Stimulated activated CD4-positive, alpha-beta T cell treated with anti-CD3 and anti-CD28 coated beads, Interleukin-1b, Interleukin-23, amount 100 ng/mL, for 4 hours (primary cell): ENCODE measurements at places on chromosomes 2 and 18.

- no peak for DNase-seq
These were observed at the start of gene SLC8A1 for GRCh38 chr2:40451918-40452605. Gene SLC8A1, minus strand, starts transcription at chr2:40452090.

DNA sequence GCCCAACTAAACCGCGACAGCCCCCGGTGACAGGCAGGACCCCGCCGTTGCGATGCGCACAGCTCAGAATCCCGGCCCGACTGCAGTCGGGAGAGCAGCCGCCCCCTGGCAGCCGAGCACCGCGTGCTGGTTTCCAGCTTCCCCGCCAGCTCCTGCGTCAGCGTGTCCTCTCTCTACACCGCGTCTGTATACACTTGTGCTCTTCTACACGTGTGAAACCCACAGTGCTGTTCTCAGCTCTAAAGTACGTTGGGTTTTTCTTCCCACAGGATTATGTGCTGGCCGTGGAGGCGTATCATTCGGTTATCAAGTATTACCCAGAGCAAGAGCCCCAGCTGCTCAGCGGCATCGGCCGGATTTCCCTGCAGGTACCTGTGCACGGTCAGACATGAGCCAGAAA lies 54.0 kb downstream of the ADI1 start:
- no peak for DNase-seq

GRCh38 chr18:5434425-5434824 lies 109.4 kb downstream of the EPB41L3 start:
- no peak for DNase-seq

DNA sequence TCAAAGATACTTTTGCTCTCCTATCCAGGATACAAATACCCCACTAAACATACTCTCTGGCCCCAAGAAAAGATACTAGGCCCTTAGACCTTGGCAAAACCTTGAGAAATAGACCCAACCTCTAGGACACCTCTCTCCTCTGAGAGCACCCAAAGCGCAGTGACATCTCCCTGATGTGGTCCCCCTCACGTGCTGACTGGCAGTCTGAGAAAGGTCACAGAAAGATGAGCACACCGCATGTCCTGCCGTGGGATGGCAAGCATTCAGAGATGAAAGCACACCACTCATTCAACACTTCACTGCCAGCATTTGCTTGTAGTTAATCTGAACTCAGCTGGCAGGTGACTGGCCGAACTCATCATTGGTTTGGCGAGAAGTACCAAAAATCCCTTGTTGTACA lies 6.1 kb upstream of the TBC1D8 start:
- no peak for DNase-seq

- DNase-seq, result no peak
These were observed 11.3 kb upstream of the SUMO1 start for GRCh38 chr2:202249521-202250253.

GRCh38 chr2:37523814-37524362 lies 147.6 kb downstream of the CDC42EP3 start:
- no peak for DNase-seq

DNA sequence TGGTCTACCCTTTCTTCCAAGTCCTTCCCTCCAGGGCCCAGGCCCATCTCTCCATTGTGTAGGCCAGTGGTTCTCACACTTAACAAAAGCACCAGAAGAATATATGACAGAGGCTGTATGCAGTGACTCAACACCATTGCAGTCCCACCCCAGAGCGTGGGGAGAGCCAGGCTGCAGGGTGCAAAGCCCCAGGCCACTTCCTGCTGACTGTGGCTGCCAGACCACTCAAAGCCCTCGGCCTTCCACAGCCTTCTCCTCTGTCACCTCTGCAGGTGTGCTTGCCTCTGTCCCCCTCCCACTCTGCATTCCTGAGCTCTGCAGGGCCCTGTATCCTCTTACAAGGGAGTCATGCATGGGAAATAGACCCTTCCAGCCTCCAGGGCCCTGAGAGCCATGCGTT lies 40.4 kb upstream of the ARHGEF4 start:
- DNase-seq, result no peak

DNA sequence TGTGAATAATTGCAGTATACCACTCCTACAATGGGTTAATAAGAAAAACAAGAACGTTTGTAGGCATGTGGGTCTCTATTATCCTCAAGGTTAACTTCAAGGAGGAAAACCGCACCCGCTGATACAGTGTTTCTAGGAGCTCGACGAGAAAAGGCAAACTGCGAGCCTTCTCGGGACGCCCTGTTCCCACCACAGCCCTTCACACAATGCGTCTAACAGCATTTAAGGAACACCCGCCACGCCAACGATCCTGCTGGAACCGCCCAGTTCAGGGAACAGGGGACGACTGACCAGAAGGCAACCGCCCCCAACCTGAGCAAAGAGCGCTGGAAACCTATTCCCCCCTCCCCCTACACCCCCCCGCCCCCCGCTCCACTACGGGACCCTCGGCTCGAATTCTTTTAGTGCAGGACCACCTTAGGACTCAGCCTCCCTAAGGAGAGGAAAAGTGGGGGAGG lies 710 bp upstream of the TMSB10 start:
- peak; percentile 14 for DNase-seq

GRCh38 chr2:39660612-39661236 lies 5.0 kb upstream of the TMEM178A start:
- DNase-seq, result no peak

DNA sequence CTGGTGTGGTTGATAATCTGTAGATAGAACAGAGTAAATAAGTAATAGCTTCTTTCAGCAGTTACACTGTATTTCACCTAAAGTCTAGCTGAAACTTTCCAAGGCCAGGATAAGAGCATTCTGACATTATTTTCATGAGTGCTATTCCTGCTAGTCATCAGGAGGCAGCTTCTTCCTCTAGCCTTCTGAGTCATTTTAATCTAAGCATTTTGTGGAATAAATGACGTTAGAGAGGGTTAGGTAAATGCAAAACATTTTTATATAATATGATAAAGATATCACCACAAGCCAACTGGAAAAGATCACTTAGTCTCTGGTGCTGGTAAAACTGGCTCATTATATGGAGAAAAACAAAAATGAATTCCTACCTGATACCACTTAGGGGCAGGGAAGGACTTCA lies 138.5 kb downstream of the MEP1B start:
- DNase-seq, result no peak

DNA sequence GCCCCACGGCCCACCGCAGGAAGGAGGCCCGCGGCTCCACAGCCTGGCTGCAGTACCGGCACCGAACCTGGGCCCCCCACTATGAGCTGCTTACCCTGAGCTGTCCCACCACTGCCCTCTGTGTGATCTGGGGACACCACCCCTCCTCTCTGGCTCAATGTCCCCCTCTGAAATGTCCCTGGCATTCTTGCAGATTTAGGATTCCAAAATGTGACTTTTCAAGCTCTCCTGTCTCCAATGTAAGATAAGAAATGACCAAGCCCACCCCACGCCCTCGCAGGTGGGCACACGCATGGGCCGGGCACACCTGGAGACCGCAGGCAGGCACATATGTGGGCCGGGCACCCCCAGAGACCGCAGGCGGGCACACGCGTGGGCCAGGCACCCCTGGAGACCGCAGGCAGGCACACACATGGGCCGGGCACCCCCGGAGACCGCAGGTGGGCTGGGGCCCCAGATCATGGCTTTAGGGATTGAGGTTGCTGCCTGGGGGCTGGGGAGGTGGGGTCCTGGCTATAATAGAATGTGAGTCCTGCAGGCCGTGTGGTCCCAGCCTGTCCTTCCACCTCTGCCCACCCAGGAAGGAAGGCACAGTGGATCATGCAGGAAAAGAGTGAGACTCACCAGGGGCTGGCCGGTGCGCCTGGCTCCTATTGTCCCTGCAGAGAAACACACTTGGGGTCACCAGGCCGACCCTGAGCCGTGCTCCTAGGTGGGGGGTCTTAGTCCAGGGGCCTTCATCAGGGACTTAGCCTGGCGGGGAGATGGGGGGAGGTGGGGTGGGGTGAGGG lies 7.2 kb downstream of the PDCD1 start:
- DNase-seq, result no peak

DNA sequence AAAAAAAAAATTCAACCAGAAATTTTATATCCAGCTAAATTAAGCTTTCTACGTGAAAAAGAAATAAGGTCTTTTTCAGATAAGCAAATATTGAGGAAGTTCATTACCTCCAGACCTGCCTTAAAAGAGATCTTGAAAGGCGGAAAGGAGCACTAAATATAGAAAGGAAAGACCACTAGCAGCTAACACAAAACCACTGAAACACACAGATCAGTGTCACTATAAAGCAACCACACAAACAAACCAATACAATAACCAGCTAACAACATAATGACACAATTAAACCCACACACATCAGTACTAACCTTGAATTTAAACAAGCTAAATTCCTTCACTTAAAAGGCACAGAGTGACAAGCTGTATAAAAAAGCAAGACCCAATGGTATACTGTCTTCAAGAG lies 958.3 kb downstream of the TSN start:
- DNase-seq, result no peak

- no peak for DNase-seq
These were observed 79.6 kb upstream of the RAPGEF4 start for GRCh38 chr2:172655838-172656573.

DNA sequence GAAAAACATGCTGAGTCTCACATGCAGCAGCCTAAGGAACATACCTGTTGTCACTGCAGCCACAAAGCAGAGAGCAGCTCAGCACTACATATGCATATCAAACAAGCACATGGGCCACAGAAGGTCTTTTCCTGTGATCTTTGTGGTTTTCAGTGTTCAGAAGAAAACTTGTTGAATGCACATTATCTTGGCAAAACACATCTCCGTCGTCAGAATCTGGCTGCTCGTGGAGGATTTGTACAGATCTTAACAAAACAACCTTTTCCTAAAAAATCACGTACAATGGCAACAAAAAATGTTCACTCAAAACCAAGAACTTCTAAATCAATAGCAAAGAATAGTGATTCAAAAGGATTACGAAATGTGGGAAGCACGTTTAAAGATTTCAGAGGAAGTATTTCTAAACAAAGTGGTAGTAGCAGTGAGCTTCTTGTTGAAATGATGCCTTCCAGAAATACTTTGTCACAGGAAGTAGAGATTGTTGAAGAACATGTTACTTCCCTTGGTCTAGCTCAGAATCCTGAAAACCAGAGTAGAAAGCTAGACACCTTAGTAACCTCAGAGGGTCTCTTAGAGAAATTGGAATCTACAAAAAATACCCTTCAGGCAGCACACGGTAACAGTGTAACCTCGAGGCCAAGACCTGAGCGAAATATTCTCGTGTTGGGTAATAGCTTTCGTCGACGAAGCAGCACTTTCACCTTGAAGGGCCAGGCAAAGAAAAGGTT lies 34.1 kb downstream of the ZNF407 start:
- DNase-seq, result no peak

DNA sequence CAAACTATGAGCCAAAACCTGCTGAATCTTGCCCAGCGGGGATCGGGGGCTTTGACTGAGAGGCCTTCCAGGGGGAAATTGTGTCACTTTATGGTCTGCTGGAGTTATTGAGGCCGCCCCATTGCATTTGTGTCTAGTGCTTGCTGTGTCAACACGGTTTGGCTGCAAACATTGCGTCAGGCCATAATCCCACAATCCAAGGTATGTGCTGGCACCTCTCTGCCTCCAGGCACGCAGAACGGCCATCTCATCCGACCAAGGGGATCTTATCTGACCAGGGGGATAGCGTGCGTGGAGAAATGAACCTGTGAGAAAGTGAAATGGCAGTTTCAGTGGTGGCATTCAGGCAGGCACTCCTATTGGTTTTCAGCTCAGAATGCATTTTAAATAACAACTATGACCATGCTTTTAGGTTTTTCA lies 18.1 kb upstream of the LYPD6B start:
- DNase-seq, result no peak

GRCh38 chr18:76275727-76276313 lies 219.2 kb downstream of the ZNF516 start:
- no peak for DNase-seq

DNA sequence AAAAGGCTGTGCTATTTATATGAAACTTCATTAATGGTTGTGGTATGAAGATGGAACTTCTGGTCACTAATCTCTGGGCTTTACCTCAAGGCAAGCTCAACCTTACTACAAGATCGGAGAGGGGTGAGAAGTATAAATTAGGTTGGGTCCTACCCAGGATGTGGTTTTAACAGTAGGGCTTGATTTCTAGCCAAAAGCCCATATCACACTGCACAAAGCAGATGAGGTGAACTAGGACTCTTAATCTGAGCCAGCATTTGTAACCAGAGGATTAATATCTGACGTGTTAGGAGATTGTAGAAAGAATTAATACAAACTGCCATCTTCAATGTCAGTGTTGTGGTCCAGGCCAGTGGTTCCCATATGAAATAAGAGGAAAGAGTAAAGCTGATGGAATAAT lies 86.4 kb upstream of the RGPD4 start:
- DNase-seq, result no peak

GRCh38 chr2:62344472-62344871 lies 148.6 kb downstream of the B3GNT2 start:
- DNase-seq, result no peak

DNA sequence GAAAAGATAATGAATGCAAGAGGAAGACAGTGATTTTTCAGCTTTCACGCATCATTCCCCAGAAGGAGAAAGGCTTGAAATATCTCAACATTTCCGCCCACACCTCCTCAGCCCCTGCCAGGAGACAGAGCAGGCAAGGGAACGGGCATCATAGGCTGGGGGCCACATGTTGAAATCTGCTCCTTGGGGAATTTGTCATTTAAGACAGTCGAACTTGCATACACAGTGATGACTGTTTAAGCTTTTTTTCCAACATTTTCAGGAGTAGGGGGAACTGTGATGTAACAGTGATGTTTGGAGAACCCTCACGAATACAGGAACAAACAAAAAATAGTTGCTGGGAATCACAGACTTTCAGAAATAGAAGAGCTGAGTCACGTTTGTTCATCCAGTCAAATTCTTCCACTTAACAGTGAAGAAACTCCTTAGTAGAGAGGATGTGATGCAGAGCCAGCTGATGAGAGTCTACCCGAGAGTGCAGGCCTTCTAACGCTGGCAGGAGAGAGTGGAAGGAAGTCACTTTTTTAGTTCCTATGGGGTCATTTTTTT lies 266.8 kb downstream of the ALPK2 start:
- DNase-seq, result no peak

DNA sequence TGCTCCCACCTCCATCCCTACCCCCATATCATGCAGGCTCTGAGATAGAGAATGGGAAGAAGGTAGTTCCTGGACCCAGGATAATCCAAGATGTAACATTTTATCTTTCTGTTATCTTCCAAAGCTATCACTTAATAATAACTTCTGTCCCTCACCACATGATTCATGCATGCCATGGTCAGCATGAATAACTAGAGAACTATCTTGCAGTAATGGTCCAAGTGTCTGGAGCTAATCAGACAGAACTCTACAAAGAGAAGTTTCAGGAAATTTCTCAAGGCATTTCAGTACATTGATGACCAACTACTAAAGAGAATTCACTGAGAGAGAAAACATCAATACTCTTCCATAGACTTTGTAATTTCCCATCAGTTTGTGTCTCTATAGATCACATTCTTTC lies 1469.7 kb upstream of the PIK3C3 start:
- DNase-seq, result no peak

- DNase-seq, result no peak
These were observed 41.7 kb upstream of the LDLRAD4 start for GRCh38 chr18:13176847-13177246.

- no peak for DNase-seq
These were observed 27.5 kb downstream of the ZNF638 start for GRCh38 chr2:71358931-71359671.
